ENCODE measurements at places on chromosomes 3 and 15.

GRCh38 chr15:46034755-46035154, 399.9 kb downstream of the SQOR start:
- no peak for DNase-seq

- DNase-seq, result no peak
Measured at GRCh38 chr3:130841357-130841756, 52.5 kb upstream of the ATP2C1 start.

- no peak for DNase-seq
Measured at GRCh38 chr3:189580190-189580589, 51.0 kb upstream of the TP63 start.

DNA sequence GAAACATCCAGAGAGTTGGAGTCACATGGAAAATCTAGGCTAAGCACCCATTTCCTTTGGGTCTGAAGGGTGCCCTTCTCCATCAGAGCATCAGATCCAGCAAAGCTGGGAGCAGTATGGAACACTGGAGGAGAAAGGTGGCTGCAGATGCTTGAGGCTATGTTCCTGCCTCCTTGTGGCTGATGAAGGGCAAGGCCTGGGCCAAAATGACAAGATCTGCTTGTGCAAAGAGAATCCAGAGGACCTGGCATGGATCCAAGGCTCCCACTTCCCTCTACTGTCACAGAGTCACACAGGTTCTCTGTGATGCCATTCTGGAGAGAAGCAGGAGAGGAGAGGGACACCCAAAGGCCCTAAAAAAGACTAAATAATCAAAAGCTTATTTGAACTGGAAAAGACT, 9.2 kb upstream of the ATP8B4 start:
- DNase-seq, result no peak

- DNase-seq, result no peak
Measured at GRCh38 chr15:77497110-77497737, 76.5 kb downstream of the HMG20A start.

DNA sequence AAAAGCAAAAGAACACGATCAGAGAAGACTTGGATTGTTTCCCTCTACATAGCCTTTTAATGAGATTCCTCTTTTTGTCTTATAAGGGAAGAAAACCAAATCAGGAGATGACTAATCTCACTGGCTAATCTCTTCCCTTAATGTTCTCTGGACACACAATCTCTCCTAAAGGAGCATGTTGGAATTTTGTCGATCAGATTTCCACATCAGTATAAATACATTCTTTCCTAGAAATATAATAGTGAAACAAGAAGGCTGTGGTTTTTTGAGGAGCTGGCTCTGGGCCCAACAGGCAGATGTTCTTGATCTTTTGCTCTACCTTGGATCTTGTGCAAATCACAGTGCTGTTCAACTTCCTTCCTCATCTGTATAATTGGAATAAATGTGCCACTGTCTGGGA, 94.0 kb downstream of the GTPBP8 start:
- DNase-seq, result no peak

DNA sequence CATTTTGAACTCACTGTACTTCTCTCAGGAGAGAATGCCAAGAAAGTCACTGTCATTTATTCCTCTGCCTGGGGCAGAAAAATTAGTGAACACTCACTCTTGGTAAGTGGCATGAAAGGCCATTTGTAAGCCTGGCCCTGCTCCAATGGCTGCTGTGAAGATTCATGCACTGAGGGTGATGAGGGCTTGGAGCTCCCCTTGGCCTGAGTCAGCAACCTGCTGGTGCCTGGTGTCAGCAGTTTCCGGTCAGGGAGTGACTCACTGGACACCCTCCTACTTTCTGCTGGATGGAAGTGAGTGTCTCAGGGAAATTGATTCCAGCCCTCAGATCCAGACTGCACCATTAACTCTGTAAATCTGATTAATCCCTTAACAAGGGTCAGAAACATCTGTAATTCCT, 37.6 kb downstream of the TRA2B start:
- no peak for DNase-seq

- no peak for DNase-seq
Measured at GRCh38 chr3:128610451-128611070, 40.1 kb downstream of the RPN1 start.

DNA sequence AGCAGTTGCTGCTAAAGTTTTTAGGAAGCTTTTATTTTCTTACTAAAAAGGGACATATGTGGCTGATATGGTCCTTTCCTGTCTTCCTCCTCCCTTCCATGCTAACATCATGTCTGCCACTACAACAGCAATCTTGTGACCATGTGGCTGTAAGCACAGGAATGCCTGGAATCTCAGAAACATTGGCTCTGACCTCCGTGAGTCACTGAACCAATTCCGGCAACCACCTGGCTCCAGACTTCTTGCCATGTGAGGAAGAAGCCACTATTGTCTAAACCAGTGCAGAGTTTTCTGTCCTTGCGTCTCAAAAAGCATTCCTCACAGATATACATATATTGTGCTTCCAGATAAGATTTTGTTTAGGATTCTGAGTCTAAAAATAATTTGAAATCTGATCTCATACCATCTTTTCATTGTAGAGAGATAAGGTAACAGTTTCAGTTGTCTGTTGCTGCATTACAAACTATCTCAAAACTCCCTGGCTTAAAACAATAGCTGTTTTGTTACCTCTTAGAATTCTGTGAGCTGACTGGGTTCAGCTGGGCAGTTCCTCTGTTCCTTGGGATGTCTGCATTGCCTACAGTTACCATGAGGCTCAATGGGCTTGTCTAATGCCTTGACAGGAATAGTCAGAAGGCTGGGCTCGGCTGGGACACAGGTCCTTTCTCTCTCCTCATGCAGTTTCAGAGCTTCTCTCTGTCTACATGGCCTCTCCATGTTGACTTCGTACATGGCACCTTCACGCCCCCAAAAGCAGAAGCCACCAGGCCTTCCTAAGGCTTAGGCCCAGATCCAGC, 77.3 kb upstream of the MAGI1 start:
- no peak for DNase-seq

- no peak for DNase-seq
Measured at GRCh38 chr3:186937017-186937875, 6.9 kb downstream of the ST6GAL1 start.
